ENCODE measurements at places on chromosomes 7 and 10.

GRCh38 chr10:30125496-30125895, 66.1 kb upstream of the JCAD start:
- DNase-seq: no peak

DNA sequence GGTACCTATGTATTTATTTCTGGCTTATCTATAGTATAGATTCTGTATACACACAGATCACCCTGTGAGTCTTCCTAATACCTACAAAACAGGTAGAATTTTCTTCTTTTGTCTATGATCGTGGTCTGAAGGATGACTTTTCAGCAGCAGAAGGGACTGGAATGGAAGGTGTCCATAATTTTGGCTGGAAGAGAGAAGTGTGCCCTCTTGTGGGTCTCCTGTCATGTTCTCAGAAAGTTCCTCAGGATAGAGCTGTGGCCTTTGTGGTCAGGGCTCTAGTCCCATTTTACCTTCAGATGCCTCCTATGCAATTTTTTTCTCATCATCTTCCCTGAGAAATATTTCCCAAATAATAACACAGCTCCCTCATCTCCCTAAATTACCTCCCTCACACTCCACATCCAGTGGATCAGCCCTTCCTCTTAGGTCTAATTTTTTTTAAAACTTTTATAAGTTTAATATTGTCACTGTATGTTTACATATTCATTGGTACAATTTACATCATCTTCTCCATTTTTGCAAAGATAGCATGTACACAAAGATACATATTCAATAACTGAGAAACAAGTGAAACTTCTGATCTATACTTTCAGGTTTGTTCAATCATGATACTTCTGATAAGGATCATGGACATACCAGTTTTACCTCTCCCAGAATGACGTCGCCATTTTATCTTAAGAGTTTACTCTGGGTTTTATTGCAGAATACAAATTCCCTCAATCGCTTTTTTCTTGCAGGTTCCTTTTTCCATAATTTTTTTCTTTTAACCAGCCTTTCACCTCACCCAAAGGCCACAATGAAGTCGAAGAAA, 112.7 kb downstream of the REEP3 start:
- DNase-seq: no peak

GRCh38 chr10:6348096-6348874, 145.6 kb downstream of the PFKFB3 start:
- DNase-seq: peak; percentile 81

DNA sequence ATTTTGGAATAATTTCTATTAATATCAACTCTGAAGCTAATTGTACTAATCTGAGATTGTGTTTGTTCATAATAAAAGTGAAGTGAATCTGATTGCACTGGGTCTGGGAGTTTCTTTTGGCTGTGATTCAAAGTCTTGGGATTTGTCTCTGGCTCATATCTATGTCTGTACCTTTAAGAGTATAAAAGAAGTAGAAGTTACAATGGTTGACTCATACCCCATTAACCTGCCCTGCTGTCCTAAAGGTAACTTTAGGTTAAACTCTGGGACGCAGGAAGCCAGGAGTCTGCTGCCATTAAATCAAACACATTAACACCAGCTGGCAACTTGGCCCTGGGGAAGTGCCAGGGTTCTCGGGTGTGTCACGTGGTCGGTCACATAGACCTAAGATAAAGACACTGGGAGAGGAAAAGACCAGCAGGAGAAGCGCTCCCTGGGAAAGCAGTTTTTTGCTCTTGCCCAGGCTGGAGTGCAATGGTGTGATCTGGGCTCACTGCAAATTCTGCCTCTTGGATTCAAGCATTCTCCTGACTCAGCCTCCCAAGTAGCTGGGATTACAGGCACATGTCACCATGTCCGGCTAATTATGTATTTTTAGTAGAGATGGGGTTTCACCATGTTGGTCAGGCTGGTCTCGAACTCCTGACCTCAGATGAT, 17.8 kb downstream of the SCD start:
- DNase-seq: no peak

DNA sequence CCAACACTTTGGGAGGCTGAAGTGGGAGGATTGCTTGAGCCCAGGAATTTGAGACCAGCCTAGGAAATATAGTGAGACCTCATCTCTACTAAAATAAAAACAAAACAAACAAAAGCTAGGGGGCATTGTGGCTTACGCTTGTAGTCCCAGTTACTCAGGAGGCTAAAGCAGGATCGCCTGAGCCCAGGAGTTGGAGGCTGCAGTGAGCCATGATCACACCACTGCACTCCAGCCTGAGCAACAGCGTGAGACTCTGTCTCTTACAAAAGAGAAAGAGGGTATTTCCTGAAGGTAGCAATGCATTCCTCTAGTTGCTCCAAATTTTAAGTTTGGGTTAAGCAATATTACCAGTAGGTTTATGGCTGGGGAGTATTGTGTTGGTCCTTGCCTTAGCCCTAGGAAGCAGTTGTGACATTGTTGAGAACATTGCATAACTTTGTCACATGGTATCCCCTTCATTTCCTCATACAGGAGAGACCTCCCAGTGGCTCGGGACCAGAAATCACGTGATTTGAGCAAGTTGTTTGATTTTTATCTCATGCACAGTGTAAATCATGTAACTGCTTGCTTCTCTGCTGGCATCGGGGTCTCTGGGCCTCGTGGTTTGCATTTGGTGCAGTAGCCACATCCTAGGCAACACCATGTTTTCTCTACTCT, 23.3 kb upstream of the SMARCD3 start:
- DNase-seq: no peak

DNA sequence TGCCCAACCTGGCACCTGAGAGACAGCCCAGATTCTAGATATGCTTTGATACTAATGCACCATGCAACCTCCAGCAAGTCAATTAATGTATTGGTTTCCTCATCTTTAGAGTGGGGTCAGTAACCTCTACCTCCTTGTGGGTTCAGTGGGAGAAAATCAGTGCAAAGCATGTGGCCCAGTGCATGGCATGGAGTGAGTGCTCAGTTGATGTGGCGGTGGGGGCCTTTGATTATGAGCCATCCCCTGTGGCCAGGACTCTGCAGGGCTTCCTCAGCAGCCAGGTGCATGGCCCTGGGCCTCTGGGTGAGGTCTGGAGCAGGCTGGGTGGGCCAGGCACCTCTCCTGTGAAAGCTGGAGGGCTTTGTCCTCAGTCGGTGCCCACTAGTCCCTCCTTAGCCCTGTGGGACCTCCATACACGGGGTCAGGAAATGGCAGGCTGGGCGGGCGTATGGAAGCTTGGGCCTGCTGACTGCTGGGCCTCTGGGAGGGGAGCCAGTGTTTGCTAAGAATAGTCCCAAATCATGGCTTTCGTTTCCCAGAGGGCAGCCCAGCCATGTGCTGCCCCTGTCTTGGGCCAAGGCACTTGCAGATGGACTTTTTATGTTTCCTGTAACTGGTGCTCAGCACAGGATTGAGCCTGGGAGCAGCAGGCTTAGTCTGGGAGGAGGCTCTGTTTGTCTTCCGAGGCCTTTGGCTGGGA, 3.4 kb downstream of the PALD1 start:
- no peak for DNase-seq

DNA sequence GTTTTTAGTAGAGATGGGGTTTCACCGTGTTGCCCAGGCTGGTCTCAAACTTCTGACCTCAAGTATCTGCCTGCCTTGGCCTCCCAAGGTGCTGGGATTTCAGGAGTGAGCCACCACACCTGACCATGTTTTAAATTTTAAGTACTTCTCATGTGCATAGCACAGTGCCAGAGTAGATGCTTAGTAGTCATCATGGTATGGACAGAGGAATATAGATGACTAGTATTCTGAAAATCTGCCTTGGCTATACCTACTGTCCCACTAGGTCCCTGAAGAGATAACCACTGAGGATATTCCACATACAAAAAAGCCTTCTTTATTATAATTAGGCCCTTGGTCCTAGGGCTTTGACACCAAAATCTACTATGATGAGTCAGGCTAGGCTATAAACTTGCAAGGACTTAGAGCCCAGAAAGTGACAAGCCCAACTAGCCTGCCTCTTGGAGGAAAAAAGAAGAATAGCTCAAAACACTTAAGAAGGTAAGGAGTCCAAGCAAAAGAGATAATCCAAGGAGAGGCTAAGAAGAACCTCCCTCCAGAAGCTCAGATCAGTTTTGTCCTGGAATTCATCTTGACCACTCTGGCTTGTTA, 34.0 kb downstream of the LUC7L2 start:
- no peak for DNase-seq

GRCh38 chr10:87503886-87504285, 807 bp upstream of the MINPP1 start:
- DNase-seq: no peak

All from activated CD8-positive, alpha-beta memory T cell treated with anti-CD3 and anti-CD28 coated beads, Interleukin-2, amount 50 U/mL, for 4 hours (primary cell).